Smooth muscle cell of the coronary artery (primary cell): ENCODE measurements at places on chromosomes 12 and 14. TPM values are rescaled to one million over a fixed set of nuclear protein-coding genes. Genes with fewer than 3 reads are reported as not detected.

The TGM1 gene
- total RNA-seq = 1.6 and 2.5 TPM in 2 replicates

The LYSET gene
- total RNA-seq = 4.0 and 9.3 TPM in 2 replicates

The GLS2 gene
- 0.38 TPM in 1 of 2 replicates, not detected in the other for total RNA-seq

The FBXO34 gene
- total RNA-seq = 14.7 and 19.3 TPM in 2 replicates

The SAMD4A gene
- total RNA-seq = 12.9 and 17.0 TPM in 2 replicates
